ENCODE measurements at places on chromosomes 11 and 22.
A peak's percentile ranks its signal among the peaks of the same experiment; 100 is the strongest.

GRCh38 chr11:58933661-58934060 is 5.6 kb upstream of the GLYATL1 start:
- no peak for DNase-seq

DNA sequence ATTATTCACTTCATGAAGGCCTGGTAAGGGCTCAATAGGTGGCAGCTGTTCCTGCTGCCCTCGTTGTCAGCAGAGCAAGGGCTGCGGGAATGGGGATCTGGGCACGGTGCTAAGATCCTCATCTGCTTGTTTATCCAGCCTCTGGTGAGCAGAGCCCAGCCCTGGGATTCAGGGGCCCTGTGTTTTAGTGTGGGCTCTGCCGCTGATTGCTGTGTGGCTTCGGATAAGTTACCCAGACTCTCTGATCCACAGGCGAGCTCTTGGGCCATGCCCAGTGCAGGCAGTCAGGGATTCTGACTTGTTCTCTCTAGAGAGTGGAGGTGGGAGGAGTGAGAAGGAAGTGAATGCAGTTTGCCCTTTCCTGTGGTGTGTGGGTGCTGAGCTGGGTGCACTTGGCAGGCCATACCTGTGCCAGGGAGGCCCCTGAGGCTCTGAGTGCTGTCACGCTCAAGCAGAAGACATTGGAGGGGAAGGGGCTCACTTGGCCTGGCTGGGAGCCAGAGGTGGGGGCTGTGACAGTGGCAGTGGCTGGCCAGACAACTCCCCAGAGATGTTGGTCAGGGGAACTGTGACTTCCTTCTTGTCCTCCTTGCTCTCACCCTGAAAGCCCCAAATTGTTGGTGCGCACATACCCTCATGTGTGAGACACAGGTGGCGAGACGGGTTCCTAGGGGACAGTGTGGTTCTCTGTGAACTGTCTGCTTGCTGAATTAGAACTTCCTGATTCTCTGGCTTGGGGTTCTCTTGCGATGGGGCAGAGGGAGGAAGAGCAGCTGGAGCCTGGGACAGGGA is 43.7 kb downstream of the CD82 start:
- no peak for DNase-seq

- DNase-seq, result no peak
Observed at GRCh38 chr11:19072464-19072863, 11.9 kb upstream of the MRGPRX2 start.

DNA sequence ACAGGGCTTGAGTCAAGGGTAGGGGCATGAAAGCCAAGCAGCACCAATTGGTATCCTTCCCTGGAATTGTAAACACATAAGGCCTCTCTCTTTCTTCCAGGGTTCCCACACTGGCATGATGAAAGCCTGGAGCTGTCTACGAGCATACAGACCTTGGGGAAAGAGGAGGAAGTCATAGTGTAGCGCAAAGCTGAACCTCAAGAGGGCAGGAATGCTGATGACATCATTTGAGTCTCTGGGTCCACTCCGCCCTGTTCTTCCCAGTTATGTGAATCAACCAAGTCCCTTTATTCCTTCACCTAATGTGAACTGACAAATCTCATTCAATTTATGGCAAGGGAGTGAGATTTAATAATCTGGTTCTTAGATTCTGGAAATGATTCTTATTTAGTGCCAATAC is 266.4 kb upstream of the NCAM1 start:
- no peak for DNase-seq

DNA sequence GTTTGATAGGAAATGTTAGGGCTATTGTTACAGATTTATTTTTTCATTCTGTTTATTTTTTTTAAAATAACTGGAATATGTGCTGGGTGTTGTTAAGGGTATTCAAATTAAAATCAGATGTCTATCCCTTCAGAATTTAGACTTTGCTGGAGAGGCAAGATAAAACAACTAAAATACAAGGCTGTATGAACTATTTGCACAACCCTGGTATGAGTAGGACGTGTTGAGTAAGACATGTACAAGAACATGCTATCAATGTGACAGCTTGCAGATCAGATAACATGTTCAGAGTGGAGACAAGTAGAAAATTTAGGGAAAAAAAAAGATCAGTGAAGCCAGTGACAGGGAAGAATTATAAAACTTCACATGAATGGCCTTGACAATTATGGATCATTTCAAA is 853.5 kb downstream of the METTL15 start:
- no peak for DNase-seq

- DNase-seq, result no peak
Observed at GRCh38 chr11:18633256-18634139, 644 bp downstream of the SPTY2D1 start.

- no peak for DNase-seq
Observed at GRCh38 chr11:104918113-104918824, 20.0 kb upstream of the CASP12 start.

- DNase-seq, result no peak
Observed at GRCh38 chr11:85276332-85276731, 350.8 kb downstream of the DLG2 start.

GRCh38 chr22:17370026-17370765 is 936 bp downstream of the CECR2 start:
- peak; percentile 13 for DNase-seq

GRCh38 chr11:3169255-3170043 is 4.3 kb upstream of the OSBPL5 start:
- peak; percentile 61 for DNase-seq

GRCh38 chr11:109865548-109866186 is 227.5 kb upstream of the ZC3H12C start:
- peak; percentile 9 for DNase-seq
